ENCODE measurements at places on chromosomes 3 and 15. TPM values are rescaled to one million over a fixed set of nuclear protein-coding genes. Genes with fewer than 3 reads are reported as not detected.

IL17RD gene
- 1.4 TPM for total RNA-seq

CCR8 gene
- not detected for total RNA-seq

ACVR2B gene
- 3.1 TPM for total RNA-seq

ABHD5 gene
- total RNA-seq, result 22.0 TPM

CFAP100 gene
- total RNA-seq, result not detected

RTP1 gene
- total RNA-seq, result not detected

MAP1A gene
- 0.57 TPM for total RNA-seq

AP3B2 gene
- total RNA-seq, result 1.0 TPM

RTP3 gene
- total RNA-seq, result not detected

HACD2 gene
- 30.2 TPM for total RNA-seq

GCNT3 gene
- total RNA-seq, result 127 TPM

ADAMTS17 gene
- total RNA-seq, result 0.21 TPM

DPP8 gene
- total RNA-seq, result 25.9 TPM

NR2F2 gene
- 23.9 TPM for total RNA-seq

FBXO40 gene
- not detected for total RNA-seq

HYAL3 gene
- 7.0 TPM for total RNA-seq

ZBED2 gene
- total RNA-seq, result 0.22 TPM

SHF gene
- total RNA-seq, result 0.70 TPM

CDC25A gene
- 9.2 TPM for total RNA-seq

GASK1A gene
- total RNA-seq, result not detected

FAM219B gene
- total RNA-seq, result 41.3 TPM

GRM2 gene
- total RNA-seq, result 0.13 TPM

MELTF gene
- total RNA-seq, result 59.5 TPM

ACP3 gene
- total RNA-seq, result 0.08 TPM

MYZAP gene
- total RNA-seq, result 0.91 TPM

EPHA6 gene
- 0.07 TPM for total RNA-seq

ANKUB1 gene
- total RNA-seq, result not detected

ACTC1 gene
- total RNA-seq, result 0.20 TPM

FRMD4B gene
- total RNA-seq, result 1.4 TPM

NEK10 gene
- total RNA-seq, result 1.1 TPM

SLC51A gene
- total RNA-seq, result not detected

CACNA1D gene
- total RNA-seq, result 0.57 TPM

MME gene
- total RNA-seq, result not detected

INSYN1 gene
- 1.3 TPM for total RNA-seq

ISL2 gene
- 3.5 TPM for total RNA-seq

TEX55 gene
- not detected for total RNA-seq

PAQR9 gene
- total RNA-seq, result 2.2 TPM

CELSR3 gene
- 4.4 TPM for total RNA-seq

GPR156 gene
- 0.48 TPM for total RNA-seq

SYNPR gene
- total RNA-seq, result not detected
